Chondrocyte (in vitro differentiated cells): ENCODE measurements at places on chromosomes 2 and 18. TPM values are rescaled to one million over a fixed set of nuclear protein-coding genes. Genes with fewer than 3 reads are reported as not detected.

DNA sequence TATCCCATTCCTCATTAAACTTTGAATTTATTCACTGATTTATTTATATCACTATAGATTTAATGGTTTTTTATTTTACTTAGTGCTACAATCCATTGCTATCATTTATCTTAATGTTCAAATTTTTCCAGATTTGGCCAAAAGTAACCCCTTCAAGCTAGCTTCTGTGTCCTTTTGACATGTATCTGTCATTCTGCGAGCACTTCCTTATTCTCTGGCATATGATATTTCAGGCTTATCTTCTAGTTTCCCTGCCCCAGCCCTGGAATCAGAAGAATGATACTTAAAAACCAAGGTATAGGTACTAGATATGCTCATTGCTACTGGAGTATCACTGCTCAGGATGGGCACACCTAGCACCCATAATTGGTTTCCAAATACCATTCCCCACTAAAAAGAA lies 28.5 kb downstream of the SRBD1 start:
- H3K4me1 ChIP-seq = peaks cover 10% of the 10 kb centered on the region
- no peak overlapping the region for H3K27ac ChIP-seq
- H3K4me3 ChIP-seq = no peak overlapping the region
- peaks cover 4% of the 10 kb centered on the region for H3K36me3 ChIP-seq
- H3K27me3 ChIP-seq = no peaks in the 10 kb centered on the region
- DNase-seq = no peak

- H3K27me3 ChIP-seq = no peaks in the 10 kb centered on the region
- no peak overlapping the region for H3K27ac ChIP-seq
- no peak overlapping the region for H3K4me3 ChIP-seq
Measured at GRCh38 chr2:98926601-98927000, 9.4 kb downstream of the CRACDL start.

GRCh38 chr18:63255435-63255834 lies 64.1 kb downstream of the BCL2 start:
- no peak for DNase-seq
- no peak overlapping the region for H3K4me3 ChIP-seq
- no peaks in the 10 kb centered on the region for H3K27me3 ChIP-seq
- H3K27ac ChIP-seq = no peak overlapping the region
- H3K36me3 ChIP-seq = no peaks in the 10 kb centered on the region

DNA sequence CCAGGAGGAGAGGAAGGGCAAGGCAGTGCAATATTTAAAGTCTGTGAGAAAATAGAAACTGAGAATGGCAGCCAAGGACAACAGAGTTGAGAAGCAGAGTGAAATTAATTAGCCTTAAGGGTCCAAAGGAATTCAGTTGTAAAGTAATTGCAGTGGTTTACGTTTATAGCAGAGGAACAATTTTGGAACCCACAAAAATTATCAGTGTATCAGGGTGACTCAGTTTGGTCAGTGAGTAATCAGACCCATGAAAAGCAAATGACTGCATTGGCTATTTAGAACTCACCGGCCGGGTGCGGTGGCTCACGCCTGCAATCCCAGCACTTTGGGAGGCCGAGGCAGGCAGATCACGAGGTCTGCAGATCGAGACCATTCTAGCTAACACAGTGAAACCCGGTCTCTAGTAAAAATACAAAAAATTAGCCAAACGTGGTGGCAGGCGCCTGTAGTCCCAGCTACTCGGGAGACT lies 245.8 kb upstream of the SLC39A10 start:
- H3K27me3 ChIP-seq = no peaks in the 10 kb centered on the region
- H3K27ac ChIP-seq = no peak overlapping the region
- no peaks in the 10 kb centered on the region for H3K36me3 ChIP-seq
- H3K4me1 ChIP-seq = peaks cover 9% of the 10 kb centered on the region
- no peak overlapping the region for H3K4me3 ChIP-seq
- DNase-seq = no peak

GRCh38 chr2:215441560-215442400 lies 5.9 kb upstream of the FN1 start:
- no peak for DNase-seq
- peaks cover 52% of the 10 kb centered on the region for H3K4me1 ChIP-seq
- H3K27me3 ChIP-seq = no peaks in the 10 kb centered on the region
- H3K27ac ChIP-seq = peak overlapping the region; percentile 6
- no peak overlapping the region for H3K4me3 ChIP-seq

SCYGR1 gene
- not detected in 3 replicates for total RNA-seq

CRYGC gene
- total RNA-seq = not detected in 3 replicates
